B cell (primary cell): ENCODE measurements at places on chromosomes 7 and 10.
A peak's percentile ranks its signal among the peaks of the same experiment; 100 is the strongest.

- H3K4me3 ChIP-seq, result no peak overlapping the region
- H3K27ac ChIP-seq, result no peak overlapping the region
- DNase-seq, result peak; percentile 72
Measured at GRCh38 chr7:38374507-38374906, 101.1 kb upstream of the TARP start.

DNA sequence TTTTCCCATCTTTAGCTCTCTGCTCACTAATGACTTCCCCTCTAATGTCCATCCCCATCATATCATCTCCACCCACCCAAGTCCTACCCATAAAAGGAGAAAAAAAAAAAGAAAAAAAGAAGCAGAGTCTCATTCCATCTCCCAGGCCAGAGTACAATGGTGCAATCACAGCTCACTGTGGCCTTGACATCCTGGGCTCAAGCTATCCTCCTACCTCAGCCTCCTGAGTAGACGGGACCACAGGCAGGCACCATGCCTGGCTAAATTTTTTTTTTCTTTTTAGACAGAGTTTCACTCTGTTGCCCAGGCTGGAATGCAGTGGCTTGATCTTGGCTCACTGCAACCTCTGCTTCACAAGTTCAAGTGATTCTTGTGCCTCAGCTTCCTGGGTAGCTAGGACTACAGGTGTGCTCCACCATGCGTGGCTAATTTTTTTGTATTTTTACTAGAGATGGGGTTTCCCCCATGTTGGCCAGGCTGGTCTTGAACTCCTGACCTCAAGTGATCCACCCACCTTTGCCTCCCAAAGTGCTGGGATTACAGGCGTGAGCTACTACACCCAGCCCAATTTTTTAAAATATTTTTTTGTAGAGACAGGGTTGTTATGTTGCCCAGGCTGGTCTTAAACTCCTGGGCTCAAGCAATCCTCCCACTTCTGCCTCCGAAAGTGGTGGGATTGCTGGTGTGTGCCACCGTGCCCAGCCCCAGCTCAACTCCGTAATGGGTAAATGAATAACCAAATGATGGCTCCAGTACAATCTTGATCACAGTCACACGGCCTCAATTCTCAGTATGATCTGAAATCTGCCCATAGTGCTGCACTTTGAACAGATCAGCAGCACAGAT is 24.6 kb upstream of the SGMS1 start:
- H3K27me3 ChIP-seq, result no peaks in the 10 kb centered on the region
- H3K4me1 ChIP-seq, result peaks cover 30% of the 10 kb centered on the region
- H3K36me3 ChIP-seq, result no peaks in the 10 kb centered on the region

DNA sequence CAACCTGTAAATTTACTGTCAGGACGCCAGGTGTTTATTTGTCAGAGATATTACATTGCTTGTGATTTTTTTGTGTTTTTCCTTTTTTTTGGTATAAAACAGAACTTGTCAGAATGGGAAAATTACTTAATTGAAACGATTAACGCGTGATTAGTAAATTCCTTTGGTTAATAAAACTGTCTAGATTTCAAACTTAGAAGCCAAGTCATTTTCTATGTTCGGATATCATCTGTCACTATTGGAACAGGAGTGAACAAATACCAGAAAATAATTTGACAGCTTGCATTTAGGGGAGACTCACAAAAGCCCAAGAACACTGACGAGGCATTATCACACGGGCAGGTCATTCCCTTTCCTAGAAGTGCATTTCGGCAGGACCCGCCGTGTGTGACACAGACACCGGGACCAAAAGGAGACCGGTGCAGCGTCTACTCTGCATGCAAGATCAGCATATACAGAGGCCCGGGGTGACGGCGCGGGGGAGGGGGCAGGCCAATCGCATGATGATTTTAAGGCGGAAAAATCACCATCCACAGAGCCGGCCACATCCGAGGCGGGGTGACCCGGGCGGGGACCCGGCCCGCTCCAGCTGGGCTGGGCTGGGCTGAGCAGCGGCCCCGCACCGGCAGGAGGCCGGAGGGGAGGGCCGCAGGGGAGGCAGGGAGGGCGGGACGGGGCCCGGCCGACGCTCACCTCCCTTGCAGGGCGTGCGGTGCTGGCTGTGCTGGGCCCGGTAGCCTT is 841 bp downstream of the GLUD1 start:
- peak overlapping the region; percentile 86 for H3K27ac ChIP-seq
- no peaks in the 10 kb centered on the region for H3K36me3 ChIP-seq
- DNase-seq, result peak; percentile 72
- peak overlapping the region; percentile 77 for H3K4me3 ChIP-seq
- peaks cover 32% of the 10 kb centered on the region for H3K4me1 ChIP-seq

DNA sequence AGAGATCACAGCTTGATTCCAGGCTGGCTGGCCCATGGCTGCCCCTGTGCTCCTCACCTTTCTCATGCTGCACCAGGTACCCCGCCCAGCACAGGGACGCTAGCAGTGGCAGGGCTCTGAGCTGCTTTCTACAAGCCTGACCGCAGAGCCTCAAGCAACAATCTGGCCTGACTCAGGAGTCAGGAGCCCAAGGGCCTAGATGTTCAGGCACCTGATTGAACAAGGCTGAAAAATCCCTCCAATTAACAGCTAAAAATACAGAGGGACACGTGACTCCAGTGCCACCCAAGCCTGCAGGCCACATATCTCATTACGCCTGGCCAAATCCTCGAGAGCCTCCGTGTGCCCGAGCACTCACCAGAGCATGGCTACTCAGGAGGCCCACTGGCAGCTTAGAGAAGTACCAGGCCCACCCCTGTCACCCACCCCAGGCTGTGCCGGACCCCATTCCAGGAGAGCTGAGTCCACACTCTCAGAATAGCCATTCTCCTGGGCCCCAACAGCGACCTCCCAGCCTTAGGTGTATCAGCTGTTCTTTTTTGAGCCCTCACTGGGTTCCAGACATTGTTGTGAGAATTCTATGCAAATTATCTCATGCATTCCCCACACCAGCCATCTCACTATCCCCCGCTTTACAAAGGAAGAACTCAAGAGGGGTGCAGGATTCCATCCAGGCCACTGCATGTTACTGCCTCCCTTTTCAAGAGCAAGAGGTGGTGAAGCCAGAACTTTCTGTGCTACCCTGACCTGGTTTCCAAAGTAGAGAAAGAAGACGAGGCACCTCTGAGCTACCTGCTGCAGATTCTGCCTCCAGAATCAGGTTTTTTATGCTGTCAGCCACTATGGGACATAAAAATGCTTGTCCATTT is 98.3 kb downstream of the COL13A1 start:
- no peak overlapping the region for H3K4me3 ChIP-seq
- no peaks in the 10 kb centered on the region for H3K4me1 ChIP-seq
- no peaks in the 10 kb centered on the region for H3K36me3 ChIP-seq
- H3K27ac ChIP-seq, result no peak overlapping the region
- DNase-seq, result no peak

GRCh38 chr7:83005410-83005809 is 157.3 kb downstream of the PCLO start:
- no peak overlapping the region for H3K27ac ChIP-seq
- no peaks in the 10 kb centered on the region for H3K4me1 ChIP-seq
- no peaks in the 10 kb centered on the region for H3K36me3 ChIP-seq
- H3K27me3 ChIP-seq, result no peaks in the 10 kb centered on the region

- H3K4me3 ChIP-seq, result no peak overlapping the region
- no peaks in the 10 kb centered on the region for H3K27me3 ChIP-seq
- H3K27ac ChIP-seq, result no peak overlapping the region
- DNase-seq, result no peak
Measured at GRCh38 chr7:108066486-108066885, 63.5 kb upstream of the LAMB1 start.

GRCh38 chr7:70925411-70926115 is 206.4 kb upstream of the GALNT17 start:
- DNase-seq, result no peak
- H3K4me1 ChIP-seq, result no peaks in the 10 kb centered on the region
- no peaks in the 10 kb centered on the region for H3K27me3 ChIP-seq
- H3K36me3 ChIP-seq, result no peaks in the 10 kb centered on the region
- no peak overlapping the region for H3K27ac ChIP-seq

- H3K4me1 ChIP-seq, result no peaks in the 10 kb centered on the region
- H3K36me3 ChIP-seq, result no peaks in the 10 kb centered on the region
- no peak overlapping the region for H3K4me3 ChIP-seq
- no peaks in the 10 kb centered on the region for H3K27me3 ChIP-seq
- DNase-seq, result no peak
Measured at GRCh38 chr7:46253520-46253919, 332.4 kb upstream of the IGFBP3 start.

GRCh38 chr7:151575410-151575809 is 55.7 kb upstream of the RHEB start:
- no peak for DNase-seq
- no peaks in the 10 kb centered on the region for H3K4me1 ChIP-seq
- no peak overlapping the region for H3K4me3 ChIP-seq

DNA sequence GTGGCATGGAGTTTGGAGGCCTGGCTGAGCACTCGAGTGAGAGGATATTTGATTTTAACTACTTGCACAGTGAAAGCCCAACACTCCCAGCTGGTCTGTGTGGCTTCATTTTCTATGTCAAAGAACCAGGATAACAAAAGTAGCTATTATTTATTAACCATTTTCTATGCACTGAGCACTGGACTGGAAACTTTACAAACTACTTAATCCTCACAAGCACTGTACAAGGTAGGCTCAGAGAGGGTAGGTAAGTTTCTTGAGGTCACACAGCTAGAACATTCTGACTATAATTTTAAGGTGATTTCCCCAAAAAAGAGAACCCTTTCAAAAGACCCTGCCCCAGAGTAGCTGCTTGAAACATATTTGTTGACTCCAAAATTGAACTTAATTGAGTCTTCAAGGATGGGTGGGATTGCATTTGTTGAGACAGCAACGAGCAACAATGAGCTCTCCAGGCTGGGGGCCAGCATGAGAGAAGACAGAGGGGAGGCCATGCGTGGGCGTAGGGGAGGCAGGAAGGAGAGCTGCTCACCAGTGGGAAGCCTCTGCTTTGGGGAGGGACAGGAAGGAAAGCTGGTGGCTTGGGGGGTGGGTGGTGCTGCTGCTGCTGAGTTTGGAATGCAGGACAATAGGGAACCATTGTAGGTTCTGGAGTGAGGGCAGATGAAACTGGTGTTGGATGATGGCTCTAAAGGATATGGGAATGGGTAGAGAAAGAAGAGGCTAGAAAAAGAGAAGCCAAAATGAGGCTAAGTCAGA is 31.5 kb downstream of the FAM241B start:
- no peaks in the 10 kb centered on the region for H3K36me3 ChIP-seq
- H3K4me1 ChIP-seq, result no peaks in the 10 kb centered on the region
- H3K4me3 ChIP-seq, result no peak overlapping the region

DNA sequence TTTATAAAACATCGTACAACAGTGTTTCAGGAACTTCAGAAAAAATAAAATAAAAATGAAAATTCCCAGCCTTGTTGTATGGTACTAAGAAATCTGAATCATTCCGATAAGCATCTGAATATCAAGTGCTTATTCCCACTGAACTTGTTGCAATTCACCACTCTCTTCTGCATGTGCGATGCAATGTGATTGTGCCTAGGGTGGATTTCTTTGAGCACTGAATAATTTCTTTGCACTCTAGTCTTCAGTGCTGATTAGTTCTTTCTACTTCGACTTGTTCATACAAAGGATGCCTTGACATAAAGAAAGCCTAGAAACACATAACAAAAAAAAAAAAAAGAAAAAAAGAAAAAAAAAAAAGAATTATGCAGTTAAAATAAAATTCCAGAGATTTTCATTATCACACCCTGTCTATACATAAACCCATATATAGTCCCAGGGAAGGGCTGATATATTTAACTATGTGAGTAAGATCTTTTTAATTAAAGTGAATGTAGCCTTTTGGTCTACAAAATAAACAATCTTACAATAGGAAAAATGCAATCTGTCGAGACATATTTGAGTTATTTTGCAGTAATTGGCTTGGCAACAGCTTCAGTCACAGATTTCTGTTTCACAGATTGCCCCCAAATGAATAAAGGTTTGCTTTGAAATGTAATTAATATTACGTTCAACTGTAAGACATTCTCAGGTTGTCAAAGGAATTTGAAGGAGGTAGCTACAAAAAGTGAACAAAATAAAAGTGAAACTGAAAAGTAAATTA is 1118.9 kb upstream of the CELF2 start:
- no peak for DNase-seq
- no peak overlapping the region for H3K27ac ChIP-seq
- H3K36me3 ChIP-seq, result no peaks in the 10 kb centered on the region
- H3K4me3 ChIP-seq, result no peak overlapping the region

DNA sequence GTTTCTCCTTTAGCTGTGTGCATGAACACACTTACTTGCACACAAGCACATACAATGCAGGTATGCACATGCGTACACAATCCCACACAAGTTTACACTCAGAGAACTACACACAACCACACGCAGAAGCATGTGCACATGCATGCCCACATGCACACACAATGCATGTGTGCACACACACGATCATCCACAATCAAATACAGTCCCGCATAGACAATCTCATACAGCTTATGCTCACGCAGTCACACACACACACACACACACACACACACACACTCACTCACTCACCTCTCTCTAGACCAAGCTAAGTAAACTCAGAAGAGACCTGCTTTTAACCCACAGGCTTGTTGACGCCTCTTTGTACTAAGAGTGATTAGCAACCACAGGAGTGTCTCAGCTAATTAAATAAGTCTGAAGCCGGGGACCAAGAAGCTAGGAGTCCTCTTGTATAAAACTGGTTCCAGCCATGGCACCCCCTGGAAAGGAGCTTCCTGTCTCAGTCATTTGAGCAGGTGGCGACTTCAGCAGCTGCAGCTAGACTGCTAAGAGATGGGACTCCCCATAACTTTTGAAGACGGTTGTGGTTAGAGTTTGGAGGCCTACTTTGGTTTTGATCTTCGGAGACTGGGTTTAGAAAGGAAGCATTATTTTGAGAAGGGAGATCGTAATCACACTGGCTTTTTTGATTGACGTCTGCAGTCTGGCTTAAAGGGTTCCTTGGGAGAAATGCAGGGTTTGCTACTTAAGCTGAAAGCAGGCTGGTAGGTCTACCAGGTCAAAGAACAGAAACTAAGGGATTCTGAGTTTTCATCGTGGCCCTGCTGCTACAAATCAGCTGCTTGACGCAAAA is 82.3 kb upstream of the ADRB1 start:
- no peaks in the 10 kb centered on the region for H3K27me3 ChIP-seq
- DNase-seq, result peak; percentile 36
- H3K36me3 ChIP-seq, result no peaks in the 10 kb centered on the region
- H3K4me3 ChIP-seq, result no peak overlapping the region
- peaks cover 30% of the 10 kb centered on the region for H3K4me1 ChIP-seq

- H3K27me3 ChIP-seq, result no peaks in the 10 kb centered on the region
- DNase-seq, result no peak
- no peaks in the 10 kb centered on the region for H3K4me1 ChIP-seq
- H3K4me3 ChIP-seq, result no peak overlapping the region
- H3K36me3 ChIP-seq, result no peaks in the 10 kb centered on the region
Measured at GRCh38 chr10:86151613-86152012, 215.0 kb downstream of the GRID1 start.

- H3K36me3 ChIP-seq, result no peaks in the 10 kb centered on the region
- H3K4me3 ChIP-seq, result no peak overlapping the region
- H3K27me3 ChIP-seq, result no peaks in the 10 kb centered on the region
- no peak for DNase-seq
Measured at GRCh38 chr10:114207349-114207748, 28.2 kb downstream of the TDRD1 start.

GRCh38 chr7:90648107-90648506 is 52.0 kb downstream of the CDK14 start:
- no peak for DNase-seq
- H3K27me3 ChIP-seq, result no peaks in the 10 kb centered on the region
- H3K4me3 ChIP-seq, result no peak overlapping the region
- H3K4me1 ChIP-seq, result peaks cover 5% of the 10 kb centered on the region
- H3K27ac ChIP-seq, result no peak overlapping the region
- H3K36me3 ChIP-seq, result no peaks in the 10 kb centered on the region

GRCh38 chr10:98100476-98100875 is 34.0 kb upstream of the R3HCC1L start:
- H3K27ac ChIP-seq, result no peak overlapping the region
- no peaks in the 10 kb centered on the region for H3K27me3 ChIP-seq
- H3K36me3 ChIP-seq, result no peaks in the 10 kb centered on the region
- DNase-seq, result no peak
- H3K4me3 ChIP-seq, result no peak overlapping the region
